ENCODE measurements at places on chromosomes 1 and 21. TPM values are rescaled to one million over a fixed set of nuclear protein-coding genes. Genes with fewer than 3 reads are reported as not detected.
A peak's percentile ranks its signal among the peaks of the same experiment; 100 is the strongest.

- H3K4me3 ChIP-seq = no peak overlapping the region
- H3K27ac ChIP-seq = no peak overlapping the region
- H3K4me1 ChIP-seq = no peaks in the 10 kb centered on the region
Observed at GRCh38 chr1:156310962-156311361, 11.9 kb upstream of the VHLL start.

DNA sequence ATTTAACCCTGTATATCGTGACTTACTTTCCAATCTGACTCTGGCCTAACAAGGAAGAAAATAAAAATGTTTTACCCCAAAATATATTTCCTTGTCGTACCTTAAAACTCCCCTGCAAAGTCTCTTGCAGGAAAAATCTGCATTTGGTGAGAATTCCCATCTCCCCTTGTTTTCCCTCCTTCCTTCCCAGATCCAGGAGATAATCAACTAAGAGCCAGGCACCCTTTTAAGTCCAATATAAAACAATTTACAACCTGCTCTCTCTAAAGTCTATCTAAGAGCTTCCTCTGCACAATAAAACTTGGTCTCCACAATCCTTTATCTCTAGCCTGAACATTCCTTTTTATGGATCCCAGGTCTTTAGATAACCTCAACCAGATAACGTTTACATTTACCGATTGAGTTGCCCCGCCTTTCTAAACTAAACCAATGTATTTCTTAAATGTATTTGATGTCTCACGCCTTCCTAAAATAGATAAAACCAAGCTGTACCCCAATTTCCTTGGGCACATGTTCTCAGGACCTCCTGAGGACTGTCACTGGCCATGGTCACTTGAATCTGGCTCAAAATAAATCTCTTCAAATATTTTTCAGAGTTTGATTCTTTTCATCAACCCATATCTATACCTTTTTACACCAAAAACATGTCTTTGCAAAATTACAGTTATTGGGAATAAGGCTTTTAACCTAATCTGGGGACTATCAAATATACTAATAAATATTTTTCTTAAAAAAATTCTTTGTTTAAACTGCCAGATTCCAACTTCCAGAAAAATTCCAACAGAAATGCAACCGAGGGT lies 993 bp downstream of the DDX59 start:
- H3K27me3 ChIP-seq = peaks cover 3% of the 10 kb centered on the region
- peak overlapping the region; percentile 56 for H3K27ac ChIP-seq
- peak overlapping the region; percentile 73 for H3K4me3 ChIP-seq
- H3K36me3 ChIP-seq = no peaks in the 10 kb centered on the region
- peaks cover 15% of the 10 kb centered on the region for H3K4me1 ChIP-seq
- DNase-seq = no peak

CFAP45 gene
- 0.49 TPM for total RNA-seq

- H3K27ac ChIP-seq = no peak overlapping the region
- H3K27me3 ChIP-seq = no peaks in the 10 kb centered on the region
- DNase-seq = no peak
- no peaks in the 10 kb centered on the region for H3K36me3 ChIP-seq
- H3K4me3 ChIP-seq = no peak overlapping the region
- H3K4me1 ChIP-seq = no peaks in the 10 kb centered on the region
Observed at GRCh38 chr1:55957276-55957675, 622.1 kb downstream of the PLPP3 start.

GRCh38 chr1:58768971-58769808 lies 14.7 kb downstream of the JUN start:
- peak; percentile 92 for DNase-seq
- H3K27ac ChIP-seq = no peak overlapping the region
- no peaks in the 10 kb centered on the region for H3K27me3 ChIP-seq
- no peak overlapping the region for H3K4me3 ChIP-seq

DNA sequence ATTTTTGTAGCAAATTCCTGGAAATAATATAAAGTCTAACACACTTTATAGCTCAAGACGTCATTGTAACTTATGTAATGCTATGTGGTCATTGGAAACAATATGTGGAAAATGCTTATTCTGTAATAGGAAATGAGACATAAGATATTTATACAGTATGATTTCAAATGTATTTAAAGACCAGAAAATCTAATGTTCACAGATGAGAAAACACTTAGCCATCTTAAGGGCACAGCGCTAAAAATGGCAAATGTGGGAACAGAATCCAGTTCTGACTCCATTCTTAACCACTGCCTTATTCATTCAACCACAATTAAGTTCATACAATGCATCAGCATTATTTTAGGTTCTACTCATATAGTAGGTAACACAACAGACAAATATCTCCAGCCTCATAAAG lies 12.5 kb downstream of the CSDE1 start:
- H3K4me1 ChIP-seq = peaks cover 4% of the 10 kb centered on the region
- peaks cover 4% of the 10 kb centered on the region for H3K27me3 ChIP-seq
- DNase-seq = no peak
- H3K36me3 ChIP-seq = no peaks in the 10 kb centered on the region

DNA sequence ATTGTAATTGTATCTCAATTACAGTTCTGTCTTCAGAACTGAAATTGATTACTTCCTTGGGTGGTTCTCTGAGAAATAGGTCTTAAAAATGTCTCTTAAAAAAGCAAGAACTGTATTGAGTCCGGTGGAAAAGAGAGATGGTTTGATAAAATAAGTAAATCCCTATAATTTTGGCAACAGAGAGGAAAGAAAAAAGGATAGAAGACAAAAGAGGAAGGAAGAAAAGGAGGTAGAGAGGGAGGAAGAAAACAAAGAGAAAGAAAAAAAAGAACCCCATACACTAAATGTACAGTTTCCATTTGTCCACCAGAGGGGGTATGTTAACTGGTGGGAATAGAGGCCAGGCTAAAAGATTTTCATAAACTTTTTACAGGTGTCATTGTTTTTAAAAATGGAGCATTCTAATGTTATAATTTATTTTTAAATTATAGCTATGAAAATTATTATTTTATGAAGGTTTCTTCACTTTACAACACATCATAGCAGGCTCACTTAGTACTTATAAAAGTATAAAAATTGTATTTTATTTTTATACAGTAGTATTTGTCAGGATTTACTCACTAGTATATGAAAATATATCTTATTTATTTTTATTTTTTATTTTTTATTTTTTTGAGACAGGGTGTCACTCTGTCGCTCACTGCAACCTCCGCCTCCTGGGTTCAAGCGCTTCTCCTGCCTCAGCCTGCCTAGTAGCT lies 2.1 kb upstream of the UBE2T start:
- H3K27me3 ChIP-seq = peaks cover 2% of the 10 kb centered on the region
- H3K36me3 ChIP-seq = no peaks in the 10 kb centered on the region
- peak overlapping the region; percentile 41 for H3K27ac ChIP-seq
- no peak overlapping the region for H3K4me3 ChIP-seq

SSBP3 gene
- 608 TPM for total RNA-seq

ELF3 gene
- total RNA-seq = 0.96 TPM

OR6P1 gene
- not detected for total RNA-seq

RIMS3 gene
- total RNA-seq = 126 TPM

TDRD10 gene
- total RNA-seq = not detected

DNA sequence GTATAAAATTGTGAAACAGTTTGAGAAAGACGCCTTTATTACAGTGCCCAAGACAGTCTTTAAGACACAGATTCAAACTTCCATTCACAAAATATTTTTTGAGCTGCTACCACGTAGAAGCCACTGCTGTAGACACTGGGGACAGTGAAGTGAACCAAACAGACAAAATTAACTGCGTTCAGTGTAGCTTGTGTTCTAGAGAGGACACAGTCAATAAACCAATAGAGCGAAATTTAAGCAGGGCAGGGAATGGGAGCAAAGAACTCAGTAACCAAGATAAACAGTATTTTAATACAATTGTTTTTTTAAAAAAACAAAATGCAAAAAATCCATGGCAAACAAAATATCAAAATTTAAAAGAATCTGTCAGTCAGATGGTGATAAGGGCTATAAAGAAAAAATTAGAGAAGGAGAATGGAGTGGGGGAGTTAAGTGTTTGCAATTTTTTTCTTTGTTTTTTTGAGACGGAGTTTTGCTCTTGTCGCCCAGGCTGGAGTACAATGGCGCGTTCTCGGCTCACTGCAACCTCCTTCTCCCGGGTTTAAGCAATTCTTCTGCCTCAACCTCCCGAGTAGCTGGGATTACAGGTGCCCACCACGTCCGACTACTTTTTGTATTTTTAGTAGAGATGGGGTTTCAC lies 719 bp upstream of the PARS2 start:
- no peak for DNase-seq
- peaks cover 16% of the 10 kb centered on the region for H3K27me3 ChIP-seq
- peak overlapping the region; percentile 94 for H3K4me3 ChIP-seq
- H3K27ac ChIP-seq = no peak overlapping the region
- peaks cover 46% of the 10 kb centered on the region for H3K4me1 ChIP-seq

GRCh38 chr1:203167026-203167912 lies 8.4 kb downstream of the MYBPH start:
- no peak overlapping the region for H3K27ac ChIP-seq
- H3K27me3 ChIP-seq = peaks cover 17% of the 10 kb centered on the region
- no peaks in the 10 kb centered on the region for H3K4me1 ChIP-seq

DNA sequence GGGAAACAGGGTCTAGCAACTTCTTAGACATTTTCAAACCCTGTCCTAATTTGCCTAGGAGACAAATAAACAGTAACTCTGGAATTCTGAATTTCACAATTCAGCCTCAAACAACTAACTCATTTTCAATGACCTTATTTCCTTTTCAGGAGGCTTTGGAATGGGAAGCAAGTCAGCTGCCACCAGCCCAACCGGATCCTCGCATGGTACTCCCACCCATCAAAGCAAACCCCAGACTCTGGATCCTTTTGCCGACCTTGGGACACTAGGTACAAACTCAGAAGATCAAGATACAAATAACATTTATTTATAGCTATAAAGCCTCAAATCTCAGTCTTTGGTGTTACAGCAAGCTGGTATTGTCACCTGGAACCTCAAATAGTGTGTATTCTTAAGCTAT lies 18.9 kb upstream of the LEPR start:
- no peaks in the 10 kb centered on the region for H3K36me3 ChIP-seq
- no peak overlapping the region for H3K4me3 ChIP-seq
- no peaks in the 10 kb centered on the region for H3K4me1 ChIP-seq

NTMT2 gene
- total RNA-seq = not detected

RBP7 gene
- total RNA-seq = not detected

GRCh38 chr1:39642796-39643195 lies 3.4 kb upstream of the HEYL start:
- H3K4me3 ChIP-seq = no peak overlapping the region
- H3K27me3 ChIP-seq = peaks cover 16% of the 10 kb centered on the region
- DNase-seq = no peak
- peaks cover 5% of the 10 kb centered on the region for H3K36me3 ChIP-seq
- H3K27ac ChIP-seq = no peak overlapping the region

DNA sequence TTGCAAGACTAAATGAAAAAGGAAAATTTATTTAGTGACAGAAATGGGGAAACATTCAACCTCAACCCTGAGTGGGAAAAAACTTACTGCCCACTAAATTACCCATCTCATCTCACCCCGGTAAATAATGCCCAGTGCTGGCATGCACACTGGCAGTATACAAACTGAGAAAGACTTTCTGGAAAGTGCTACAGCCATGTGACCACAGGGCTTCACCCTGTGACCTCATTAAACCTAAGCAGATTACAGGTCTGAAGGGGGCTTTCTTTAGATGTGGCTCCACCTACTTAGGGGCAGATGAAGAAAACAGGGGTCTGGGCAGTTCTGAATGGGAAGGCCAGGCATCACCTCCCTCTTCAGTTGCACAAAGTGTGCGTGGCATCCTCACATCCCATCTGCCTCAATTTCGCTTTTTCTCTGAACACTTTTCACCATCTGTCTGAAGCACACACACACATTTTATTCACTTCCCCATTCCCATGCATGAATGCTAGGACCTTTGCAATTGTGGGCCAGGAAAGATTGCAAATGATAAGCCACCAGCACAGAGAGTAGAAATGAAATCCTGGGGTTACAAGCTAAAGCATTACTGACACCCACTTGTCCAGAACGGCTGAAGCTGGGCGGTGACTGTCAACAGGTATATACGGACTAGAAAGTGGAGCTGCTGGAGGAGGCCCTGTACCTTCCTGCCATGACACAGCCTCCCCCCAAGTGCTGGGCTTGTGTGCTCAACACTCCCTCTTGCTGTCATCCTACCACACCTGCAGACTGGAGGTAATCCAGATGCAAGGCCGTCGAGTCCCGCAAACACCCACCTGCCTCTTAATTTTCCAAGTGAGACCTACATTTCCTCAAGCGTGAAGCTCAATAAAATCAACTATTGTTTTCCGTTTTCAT lies 2.7 kb downstream of the NADK start:
- H3K36me3 ChIP-seq = peaks cover 7% of the 10 kb centered on the region
- H3K4me1 ChIP-seq = peaks cover 18% of the 10 kb centered on the region
- peak overlapping the region; percentile 32 for H3K4me3 ChIP-seq
- H3K27me3 ChIP-seq = peaks cover 17% of the 10 kb centered on the region

- peaks cover 2% of the 10 kb centered on the region for H3K27me3 ChIP-seq
- H3K27ac ChIP-seq = no peak overlapping the region
- H3K36me3 ChIP-seq = peaks cover 5% of the 10 kb centered on the region
- no peak overlapping the region for H3K4me3 ChIP-seq
Observed at GRCh38 chr1:151570819-151571218, 30.7 kb downstream of the TUFT1 start.

CR1 gene
- not detected for total RNA-seq

DNA sequence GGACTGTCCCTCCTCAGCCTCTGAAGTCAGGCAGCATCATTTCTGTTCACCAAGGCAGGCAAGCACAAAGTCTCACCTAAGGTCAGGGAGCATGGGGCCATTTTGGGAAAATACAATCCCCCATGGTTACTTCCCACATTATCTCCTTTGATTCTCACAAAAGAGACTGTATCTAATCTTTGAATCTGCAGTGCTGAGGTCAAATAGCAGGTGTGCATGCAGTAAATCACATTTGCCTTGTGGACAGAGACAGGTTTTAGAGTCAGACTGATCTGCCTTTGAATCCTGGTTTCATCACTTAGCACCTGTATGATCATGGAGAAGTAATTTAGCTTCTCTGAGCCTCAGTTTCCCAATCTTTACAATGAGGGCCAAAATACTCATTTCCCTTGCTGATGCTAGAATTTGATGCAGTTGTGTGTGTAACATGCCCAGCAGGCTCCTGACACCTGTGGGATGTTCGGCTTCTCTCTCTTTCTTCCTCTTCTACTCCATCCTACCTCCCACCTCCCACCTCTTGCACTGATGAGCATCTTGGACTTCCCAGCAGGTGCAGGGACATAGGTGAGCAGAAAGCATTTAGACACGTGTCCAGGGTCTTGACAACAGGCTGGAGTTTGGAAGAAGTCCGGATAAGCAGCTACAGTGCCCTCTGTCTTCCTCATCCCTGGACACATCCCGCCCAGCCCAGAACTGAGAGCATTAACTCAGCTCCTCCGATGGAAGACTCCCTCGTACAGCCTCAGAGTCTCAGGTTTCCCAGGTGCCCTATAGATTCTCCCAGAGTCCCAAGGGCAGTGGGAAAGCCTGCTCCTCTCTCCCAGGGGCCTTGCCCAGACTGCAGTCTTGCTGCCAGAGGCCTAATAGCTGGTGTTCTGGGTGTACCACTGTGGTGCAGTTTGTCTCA lies 18.9 kb downstream of the NENF start:
- H3K27ac ChIP-seq = no peak overlapping the region
- no peak overlapping the region for H3K4me3 ChIP-seq
- no peaks in the 10 kb centered on the region for H3K36me3 ChIP-seq

GRCh38 chr21:28421716-28422524 lies 570.8 kb downstream of the LTN1 start:
- no peaks in the 10 kb centered on the region for H3K36me3 ChIP-seq
- DNase-seq = no peak
- no peak overlapping the region for H3K27ac ChIP-seq
- no peaks in the 10 kb centered on the region for H3K4me1 ChIP-seq
- H3K27me3 ChIP-seq = no peaks in the 10 kb centered on the region
- H3K4me3 ChIP-seq = no peak overlapping the region

- no peak overlapping the region for H3K27ac ChIP-seq
- H3K4me3 ChIP-seq = no peak overlapping the region
- no peaks in the 10 kb centered on the region for H3K27me3 ChIP-seq
- H3K36me3 ChIP-seq = no peaks in the 10 kb centered on the region
- no peaks in the 10 kb centered on the region for H3K4me1 ChIP-seq
Observed at GRCh38 chr1:78126506-78126905, 80.7 kb downstream of the GIPC2 start.

NBPF4 gene
- total RNA-seq = not detected
